Ovary (tissue), 10 donors: ENCODE measurements at places on chromosomes 2 and 18. TPM values are rescaled to one million over a fixed set of nuclear protein-coding genes. Genes with fewer than 3 reads are reported as not detected.

DNA sequence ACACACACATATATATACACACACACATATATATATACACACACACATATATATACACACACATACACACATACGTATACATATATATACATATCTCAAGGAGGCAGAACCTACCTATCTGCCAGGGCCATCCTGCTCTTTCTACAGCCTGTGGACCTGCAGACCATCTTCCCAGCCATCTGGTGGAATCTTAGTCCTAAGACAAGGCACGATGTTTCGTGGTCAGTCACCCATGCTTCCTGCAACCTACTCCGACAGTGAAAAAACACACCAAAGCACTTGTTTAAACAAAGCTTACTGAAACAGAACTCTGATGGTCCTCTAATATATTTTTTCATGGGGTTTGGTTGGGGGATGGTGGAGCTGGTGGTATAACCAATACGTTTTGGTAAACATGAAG lies 164.2 kb upstream of the ZNF521 start:
- DNase-seq = no peak

DNA sequence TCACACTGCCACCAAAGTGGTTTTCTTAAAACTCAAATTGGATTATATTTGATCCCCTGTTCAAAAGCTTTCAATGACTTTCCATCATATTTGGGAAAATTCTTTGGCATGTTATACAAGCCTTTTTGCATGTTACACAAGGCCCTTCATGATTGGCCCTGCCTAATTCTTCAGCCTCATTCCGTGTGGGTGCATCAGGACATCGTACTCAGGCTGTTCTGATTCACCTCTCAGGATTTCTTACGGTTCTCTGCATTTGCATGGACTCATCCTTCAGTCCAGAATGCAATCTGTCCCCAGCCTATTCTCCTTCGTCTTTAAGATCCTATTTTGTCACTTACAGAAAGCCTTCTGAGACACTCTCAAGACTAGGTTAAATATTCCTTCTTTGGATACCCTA lies 107.8 kb downstream of the LYPD1 start:
- no peak for DNase-seq

CPLX4 gene
- total RNA-seq = not detected

- no peak for DNase-seq
Observed at GRCh38 chr2:120103723-120104467, 91.0 kb downstream of the EPB41L5 start.

- no peak for DNase-seq
Observed at GRCh38 chr2:81481994-81482368, 1177.4 kb upstream of the LRRTM1 start.

DNA sequence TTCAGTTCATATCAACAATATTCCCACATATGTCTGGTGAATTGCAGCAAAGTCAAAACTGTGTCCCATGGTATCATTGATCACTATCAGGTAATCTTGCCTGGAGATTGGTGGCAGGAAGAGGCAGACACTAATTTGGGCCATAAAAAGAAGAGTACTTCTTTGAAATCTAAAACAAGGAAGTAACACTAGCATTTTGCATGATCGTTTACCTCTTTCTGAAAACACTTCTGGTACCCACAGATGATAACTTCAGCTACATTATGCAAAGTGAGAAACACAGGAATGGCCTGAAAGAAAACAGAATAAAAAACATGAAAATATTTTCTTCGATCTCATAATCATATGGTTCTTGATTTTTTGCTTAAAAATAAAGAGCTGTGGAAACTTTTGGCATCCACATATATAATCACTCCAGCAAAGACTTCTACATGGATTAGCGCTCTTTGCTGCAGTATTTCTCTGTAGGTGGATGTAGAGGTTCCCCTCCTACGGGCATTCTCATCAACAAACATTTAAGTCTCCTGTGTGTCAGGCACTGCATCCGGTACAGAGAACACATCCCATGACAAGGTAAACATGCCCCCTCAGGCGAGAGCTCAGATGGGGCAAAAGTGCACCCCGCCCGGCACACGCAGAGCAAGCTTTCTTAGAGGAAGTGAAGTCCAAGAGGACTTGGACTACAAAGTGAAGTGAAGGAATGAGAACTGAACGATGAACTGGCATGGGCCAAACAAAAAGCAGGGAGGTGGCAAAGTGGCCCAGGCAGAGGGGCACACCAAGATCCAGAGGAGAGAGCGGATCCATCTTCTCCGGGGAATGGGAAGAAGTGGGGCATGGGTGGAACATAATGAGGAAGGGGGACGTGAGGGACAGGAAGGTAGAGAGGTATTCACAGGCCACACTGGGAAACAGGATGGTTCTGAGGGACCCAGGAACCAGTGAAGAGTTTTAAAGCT lies 68.0 kb upstream of the RIOK3 start:
- DNase-seq = no peak

DTYMK gene
- total RNA-seq = 12.5 TPM

SF3B1 gene
- total RNA-seq = 336 TPM

DNA sequence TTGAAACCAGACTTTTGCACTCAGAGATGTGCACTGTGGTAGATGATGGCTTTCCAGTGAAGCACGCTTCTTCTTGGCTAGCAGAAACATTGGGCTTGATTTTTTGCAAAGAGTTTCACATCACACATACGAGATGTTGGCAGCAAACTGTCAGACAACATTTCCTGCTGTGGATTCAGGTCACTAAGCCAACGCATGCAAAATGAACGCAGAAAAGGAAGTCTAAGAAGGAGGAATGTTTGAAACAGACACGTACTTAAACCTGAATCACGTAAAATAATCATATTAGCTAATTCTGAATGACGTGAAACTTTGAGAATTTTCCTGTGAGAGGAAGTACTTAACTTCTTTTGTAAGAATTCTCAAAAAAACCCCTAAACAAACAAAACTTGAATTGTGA lies 88.1 kb downstream of the EPB41L3 start:
- no peak for DNase-seq

- DNase-seq = no peak
Observed at GRCh38 chr2:158671360-158672245, 123.5 kb upstream of the DAPL1 start.

DNA sequence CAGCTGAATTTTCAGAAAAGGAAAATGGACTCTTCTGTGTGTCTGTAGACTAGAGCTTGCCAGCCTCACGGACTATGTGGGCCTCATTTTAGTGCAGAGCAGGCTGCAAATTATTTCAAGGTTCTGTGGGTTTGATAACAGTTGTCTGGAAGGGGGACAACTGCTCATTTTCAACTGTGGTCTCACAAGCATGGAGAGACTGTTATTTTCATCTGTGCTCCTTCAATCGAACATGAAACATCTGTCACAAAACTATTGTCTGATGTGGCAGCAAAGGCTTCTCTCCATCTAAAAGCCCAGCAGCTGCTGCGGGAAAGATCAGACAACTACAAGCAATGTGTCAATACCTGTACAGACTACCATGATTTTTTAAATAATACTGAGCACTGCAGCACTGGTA lies 211.8 kb downstream of the LRRTM4 start:
- no peak for DNase-seq

PHOSPHO2 gene
- 7.9 TPM for total RNA-seq

GRCh38 chr2:132896073-132896472 lies 226.1 kb upstream of the LYPD1 start:
- DNase-seq = no peak

REEP1 gene
- total RNA-seq = 0.58 TPM

DNA sequence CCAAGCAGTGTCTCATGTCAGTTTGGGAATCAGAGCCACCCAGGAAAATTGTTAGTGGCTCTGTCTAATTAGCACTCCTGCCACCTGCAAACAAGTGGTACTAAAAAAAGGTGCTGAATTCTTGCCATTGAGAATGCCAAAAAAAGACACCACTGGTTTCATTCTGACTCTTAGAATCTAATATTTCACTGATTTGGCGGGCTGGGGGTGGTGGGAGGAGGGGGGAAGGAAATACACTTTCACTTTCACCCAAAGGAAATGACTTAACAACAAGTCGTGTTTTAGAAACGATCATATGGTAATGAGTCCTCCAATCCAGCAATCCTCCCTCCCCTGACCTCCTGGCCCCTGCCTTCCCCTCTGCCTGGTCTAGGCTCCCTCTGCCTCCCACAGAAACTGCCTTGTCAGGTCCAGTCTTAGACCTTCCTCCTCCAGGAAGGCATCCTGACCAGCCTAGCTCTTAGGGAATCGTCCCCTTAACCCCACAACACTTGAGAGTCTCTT lies 4.4 kb upstream of the KLHL29 start:
- no peak for DNase-seq

DNA sequence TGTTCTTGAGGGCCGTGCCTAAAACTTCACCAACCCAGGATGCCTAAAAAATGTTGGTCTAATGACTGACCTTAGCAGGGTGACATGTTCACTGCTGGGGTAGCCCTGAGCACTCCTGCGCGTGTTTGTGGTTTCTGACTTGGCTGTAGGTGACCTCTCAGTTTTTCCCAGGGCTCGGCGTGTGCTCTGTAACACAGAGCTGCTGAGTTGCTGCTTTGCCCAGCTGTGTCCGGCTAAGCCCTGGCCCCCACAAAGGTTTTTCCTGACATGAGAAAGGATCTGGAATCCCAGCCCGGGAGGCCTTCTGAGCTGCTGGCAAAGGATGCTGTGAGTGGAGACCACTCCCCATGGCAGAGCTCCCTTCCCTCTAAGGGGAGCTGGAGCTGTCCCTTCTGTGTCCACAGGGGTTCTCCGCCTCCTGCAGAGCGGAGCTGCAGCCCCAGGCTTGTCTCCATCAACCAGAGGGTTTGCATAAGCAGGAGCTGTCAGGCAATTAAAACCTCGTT lies 52.7 kb downstream of the CRIM1 start:
- DNase-seq = peak; percentile 35

- no peak for DNase-seq
Observed at GRCh38 chr2:54683596-54683995, 39.9 kb upstream of the EML6 start.

DNA sequence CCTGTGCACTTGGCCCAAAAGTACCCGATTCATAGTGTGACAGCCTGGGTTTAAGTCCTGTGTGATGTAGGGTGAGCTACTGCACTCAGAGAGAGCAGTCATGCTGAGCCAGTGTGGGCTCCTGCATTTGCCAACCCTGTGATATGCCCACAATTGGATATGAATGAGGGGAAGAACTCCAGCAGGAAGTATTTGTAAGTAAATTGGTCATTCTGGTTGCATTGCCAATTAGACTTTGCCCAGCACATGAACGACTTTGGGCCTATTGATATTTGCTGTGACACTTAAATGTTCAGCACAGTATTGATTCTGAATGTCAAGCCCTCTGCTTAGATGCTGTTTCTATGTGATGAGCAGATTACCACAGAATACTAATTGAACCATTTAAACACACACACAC lies 570.9 kb downstream of the PIK3C3 start:
- DNase-seq = no peak

DNA sequence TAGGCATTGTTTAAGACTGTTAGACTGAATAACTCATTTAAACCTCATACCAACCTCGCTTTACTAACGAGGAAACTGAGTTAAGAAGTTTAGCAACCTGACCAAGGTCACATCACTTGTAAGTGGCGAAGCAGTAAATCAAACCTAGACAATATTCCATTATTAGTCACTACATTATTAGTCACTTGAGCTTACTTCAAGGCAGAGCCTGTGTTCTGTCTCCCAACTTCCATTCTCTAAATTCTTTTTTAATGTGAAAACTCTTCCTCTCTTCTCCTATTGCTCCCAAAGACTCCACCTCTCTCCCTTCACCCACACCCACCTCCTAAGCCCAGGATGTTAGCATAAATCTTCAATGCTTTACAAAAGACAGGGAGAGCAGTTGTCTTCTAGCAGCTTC lies 156.5 kb downstream of the ARL6IP6 start:
- DNase-seq = no peak

DNA sequence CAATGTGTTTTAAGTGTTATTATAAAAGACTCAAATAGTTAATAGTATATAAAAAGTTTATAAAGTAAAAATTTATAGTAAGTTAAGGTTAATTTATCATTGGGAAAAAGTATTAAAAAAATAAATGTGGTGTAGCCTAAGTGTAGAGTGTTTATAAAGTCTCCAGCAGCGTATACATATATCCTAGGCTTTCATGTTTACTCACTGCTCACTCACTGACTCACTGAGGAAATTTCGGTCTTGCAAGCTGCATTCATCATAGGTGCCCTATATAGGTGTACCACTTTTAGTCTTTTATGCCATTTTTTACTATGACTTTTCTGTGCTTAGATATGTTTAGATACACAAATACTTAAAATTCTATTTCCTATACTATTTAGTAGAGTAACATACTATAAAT lies 866.0 kb downstream of the CBLN2 start:
- no peak for DNase-seq

LIMS3 gene
- total RNA-seq = 6.8 TPM

GRCh38 chr2:42332575-42332974 lies 28.4 kb downstream of the COX7A2L start:
- DNase-seq = no peak

GRCh38 chr2:70995426-70995729 lies 705 bp upstream of the TEX261 start:
- DNase-seq = no peak

IL36B gene
- total RNA-seq = not detected

- DNase-seq = no peak
Observed at GRCh38 chr2:28206762-28207161, 185.9 kb upstream of the FOSL2 start.

- no peak for DNase-seq
Observed at GRCh38 chr2:109411640-109412325, 202.0 kb downstream of the SEPTIN10 start.

GRCh38 chr2:165953306-165953654 lies 296 bp downstream of the TTC21B start:
- DNase-seq = no peak

- DNase-seq = no peak
Observed at GRCh38 chr18:75213611-75214331, 3.2 kb downstream of the TSHZ1 start.

DNA sequence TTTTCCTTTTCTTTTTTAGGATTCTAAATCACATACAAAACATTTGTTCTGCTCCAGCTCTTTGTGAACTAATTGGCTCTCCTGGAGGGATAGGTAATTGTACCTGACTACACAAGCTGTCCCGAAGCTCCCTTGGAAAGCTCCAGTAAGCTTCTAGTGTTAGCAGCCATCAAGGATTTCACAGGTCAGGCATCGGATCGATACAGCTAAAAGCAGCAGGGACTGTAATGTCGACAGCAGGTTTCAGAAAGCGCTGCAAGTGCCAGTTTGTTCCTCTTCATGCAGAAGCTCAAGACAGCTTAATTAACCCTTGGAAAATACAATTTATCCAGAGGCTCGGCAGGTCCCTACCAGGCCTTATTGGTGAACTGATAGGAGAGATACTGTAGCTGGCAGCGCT lies 87.2 kb upstream of the VRK2 start:
- DNase-seq = no peak

DNA sequence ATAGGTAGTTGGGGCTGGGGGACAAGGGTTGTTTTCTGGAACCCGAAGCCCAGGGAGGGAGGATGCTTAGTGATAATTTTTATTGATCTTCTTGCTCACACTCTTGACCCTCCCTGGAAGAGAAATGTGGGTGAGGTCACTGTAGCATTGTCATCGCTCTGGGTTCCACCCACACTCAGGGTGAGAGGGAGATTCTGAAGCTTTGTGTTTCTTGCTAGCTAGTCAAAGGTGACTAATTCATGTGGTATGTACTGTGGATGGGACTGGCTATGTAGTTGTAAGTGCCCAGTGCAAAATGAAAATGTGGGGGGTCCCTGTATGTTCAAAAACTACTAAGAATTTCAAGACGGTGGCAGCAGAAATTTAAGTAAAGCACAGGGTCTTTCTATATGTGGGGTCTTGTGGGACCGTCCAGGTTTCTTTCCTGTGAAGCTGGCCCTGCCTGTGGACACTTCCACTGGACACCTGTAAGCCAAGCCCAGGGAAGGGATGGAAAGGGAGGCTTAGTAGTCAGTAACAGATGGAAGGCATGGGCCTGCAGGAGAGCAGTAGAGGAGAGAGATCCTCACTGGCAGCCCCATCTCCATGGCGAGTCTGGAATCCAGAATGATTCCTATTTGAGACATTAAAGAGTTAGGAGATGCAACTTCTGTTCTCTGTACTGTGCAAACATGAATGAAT lies 35.0 kb downstream of the TSN start:
- DNase-seq = no peak
